ENCODE measurements at places on chromosomes 16 and 17.

GRCh38 chr17:50863221-50863843 lies 2.8 kb downstream of the TOB1 start:
- DNase-seq: no peak

DNA sequence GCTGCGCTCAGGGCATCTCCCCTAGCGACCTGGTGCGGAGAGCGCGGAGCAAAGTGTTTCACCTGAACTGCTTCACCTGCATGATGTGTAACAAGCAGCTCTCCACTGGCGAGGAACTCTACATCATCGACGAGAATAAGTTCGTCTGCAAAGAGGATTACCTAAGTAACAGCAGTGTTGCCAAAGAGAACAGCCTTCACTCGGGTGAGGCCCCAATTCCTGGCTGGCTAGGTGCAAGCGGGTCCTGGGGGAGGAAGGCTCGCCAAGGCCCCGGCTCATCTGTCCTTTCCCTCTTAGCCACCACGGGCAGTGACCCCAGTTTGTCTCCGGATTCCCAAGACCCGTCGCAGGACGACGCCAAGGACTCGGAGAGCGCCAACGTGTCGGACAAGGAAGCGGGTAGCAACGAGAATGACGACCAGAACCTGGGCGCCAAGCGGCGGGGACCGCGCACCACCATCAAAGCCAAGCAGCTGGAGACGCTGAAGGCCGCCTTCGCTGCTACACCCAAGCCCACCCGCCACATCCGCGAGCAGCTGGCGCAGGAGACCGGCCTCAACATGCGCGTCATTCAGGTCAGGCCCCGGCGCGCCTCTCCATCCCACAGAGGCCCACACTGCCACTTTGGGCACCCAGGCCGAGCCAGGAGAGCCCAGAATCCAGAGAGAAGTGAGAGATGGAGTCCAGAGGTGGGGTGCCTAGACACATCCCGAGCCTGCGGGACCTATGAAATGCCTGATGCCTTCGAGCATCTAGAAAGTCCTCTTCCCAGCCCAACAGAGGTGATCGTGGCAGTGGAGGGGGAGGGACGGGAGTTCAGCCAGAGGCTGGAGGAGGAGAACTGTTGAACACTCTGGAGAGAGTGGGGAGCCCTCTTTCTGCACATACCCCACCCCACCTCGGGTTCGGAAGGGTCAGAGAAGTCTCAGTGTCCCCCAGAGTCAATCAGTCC lies 3.3 kb downstream of the LHX1 start:
- DNase-seq: no peak

DNA sequence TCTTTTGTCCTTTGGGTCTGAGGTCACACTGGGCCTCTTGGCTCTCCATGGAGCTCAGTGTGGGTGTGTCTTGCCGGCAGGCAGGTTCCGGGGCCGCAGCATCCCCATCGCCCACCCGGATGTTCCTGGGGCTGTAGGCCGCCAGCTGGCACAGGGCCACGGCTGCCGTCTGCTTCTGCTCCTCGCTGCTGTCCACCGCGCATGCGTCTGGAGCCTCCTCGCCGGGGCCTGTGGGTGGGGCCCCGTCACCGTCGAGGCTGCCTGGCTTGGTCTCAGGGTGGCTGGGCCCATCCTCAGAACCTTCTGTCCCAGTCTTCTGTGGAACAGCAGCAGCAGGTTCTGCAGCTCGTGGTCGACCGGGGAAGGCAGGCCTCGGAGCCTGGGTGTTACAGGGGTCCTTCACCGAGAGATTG lies 9.6 kb downstream of the ZNF750 start:
- no peak for DNase-seq

DNA sequence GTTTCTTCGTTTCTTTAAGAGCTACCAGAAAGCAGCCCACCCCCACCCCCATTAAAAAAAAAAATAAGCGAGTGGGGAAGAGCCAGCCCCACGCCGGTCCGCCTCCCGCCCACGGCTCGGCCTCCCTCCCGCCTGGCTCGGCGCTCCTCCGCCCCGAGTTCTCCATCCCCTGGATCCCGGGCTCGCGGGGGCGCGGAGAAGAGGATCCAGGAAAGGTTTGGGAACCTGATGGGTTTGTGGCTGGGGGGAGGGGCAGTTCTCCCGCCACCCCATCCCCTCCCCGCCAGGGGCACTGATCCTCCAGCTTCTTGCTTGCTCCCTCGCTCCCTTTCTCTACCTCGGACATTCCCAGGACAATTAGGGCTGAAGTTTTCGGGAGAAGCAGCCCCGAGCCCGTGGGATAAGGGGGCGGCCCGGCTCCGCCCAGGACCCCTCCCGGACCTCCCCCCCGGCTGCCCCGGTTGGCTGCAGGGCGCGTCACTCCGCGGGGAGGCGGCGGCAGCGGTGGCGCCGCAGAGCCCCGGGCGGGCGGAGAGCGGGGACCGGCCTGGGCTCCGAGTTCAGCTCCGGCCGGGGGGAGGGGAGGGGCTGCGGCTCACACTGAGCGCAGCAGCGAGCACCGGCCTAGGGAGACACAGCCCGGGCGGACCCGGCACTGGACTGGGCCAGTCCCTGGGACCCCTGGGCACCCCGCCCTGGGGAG lies 1.0 kb upstream of the SALL1 start:
- no peak for DNase-seq

DNA sequence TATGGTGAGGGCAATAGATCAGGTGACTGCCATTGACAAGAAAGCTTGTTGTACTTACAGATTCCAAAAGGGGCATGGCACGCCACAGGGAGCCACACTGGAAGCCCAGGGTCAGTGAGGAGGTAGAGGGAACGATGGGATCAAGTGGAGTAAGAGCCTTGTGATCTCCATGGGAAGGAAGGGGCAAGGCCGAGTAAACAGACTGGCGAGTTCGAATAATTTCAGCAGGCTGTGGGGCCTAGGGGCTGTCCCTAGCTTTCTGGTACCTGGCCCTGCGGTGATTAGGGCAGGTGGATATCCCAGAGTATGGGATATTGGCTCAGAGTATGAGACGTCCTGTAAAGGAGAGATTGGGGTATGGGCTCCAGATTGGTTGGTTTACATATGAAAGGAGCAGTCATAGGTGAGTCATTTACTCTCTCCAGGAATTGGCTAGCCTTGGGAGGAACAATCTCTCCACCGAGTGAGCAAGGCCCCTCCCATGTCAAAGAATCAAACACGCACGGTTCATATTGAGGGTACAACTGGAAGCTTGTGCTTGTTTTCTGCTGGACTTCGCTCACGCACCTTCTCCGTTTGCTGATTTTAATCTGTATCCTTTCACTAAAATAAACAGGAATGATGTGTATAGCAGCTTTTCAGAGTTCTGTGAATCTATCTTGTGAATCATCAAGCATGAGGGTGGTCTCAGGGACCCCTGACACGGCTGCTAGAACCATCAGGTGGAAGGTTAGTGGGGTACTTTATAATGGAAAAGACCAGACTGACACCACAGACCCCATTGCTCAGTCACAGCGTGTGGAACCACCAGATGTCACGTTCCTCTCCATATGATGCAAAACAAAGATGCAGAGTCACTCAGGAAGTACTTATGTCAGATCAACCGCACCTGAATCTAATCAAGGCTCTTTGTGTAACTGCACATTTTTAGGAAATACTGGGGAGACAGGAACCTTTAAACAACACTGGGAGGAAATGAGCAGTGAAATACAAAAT lies 27.9 kb downstream of the GABARAPL2 start:
- DNase-seq: no peak

- no peak for DNase-seq
Observed at GRCh38 chr16:78277321-78278055, 178.0 kb downstream of the WWOX start.

DNA sequence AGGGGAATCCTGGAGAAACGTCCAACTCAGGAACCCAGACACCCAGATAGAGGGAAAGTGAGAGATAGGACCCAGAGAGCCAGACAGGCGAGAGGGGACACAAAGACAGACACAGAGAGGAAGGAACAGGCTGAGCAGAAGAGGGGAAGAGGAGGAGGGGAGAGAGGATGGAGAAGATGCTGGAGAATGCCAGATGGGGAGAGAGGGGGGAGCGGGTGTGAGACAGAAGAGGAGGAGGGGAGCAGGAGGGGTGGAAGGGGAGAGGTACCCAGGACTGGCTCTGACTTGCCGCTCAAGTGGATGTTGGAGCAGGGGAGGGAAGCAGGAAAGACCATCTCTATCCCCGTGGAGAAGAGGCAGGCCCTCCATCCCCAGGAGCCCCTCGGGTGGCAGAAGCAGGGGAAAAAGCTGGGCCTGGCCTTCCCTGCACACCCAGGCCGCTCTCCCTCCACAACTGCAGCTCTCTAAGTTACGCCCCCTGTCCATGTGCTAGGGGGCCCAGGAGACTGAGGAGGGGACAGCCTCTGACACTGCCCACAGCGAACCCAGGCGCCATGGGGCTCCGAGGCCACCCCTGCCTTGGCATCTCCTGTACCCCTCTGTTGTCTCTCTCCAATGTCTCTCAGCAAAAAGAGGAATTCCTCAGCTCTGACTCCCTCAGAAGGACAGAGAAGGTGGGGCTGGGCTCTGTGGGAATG lies 4.8 kb downstream of the PPP1R9B start:
- DNase-seq: no peak

DNA sequence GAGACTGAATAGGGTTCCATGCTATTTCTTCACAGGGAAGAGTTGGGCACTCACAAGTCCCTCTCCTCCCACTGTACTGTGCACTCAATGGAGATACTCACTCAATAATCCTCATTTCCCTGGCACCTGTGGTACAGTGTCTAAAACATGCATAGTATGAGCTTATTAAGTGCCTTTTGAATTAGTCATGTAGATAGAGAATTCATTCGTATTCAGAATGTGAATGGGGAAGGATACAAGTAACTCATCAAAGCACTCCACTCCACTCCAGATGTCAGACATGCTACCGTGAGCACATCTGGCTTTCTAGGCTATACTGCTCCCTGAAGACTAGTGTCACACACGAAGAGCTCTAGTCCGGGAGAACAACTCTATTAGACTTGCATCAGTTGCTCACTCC lies 6.3 kb downstream of the C17orf75 start:
- DNase-seq: no peak

GRCh38 chr17:16418685-16419068 lies 3.3 kb downstream of the TRPV2 start:
- no peak for DNase-seq

GRCh38 chr17:45333702-45334092 lies 16.9 kb upstream of the MAP3K14 start:
- DNase-seq: no peak

- no peak for DNase-seq
Observed at GRCh38 chr16:71853413-71853812, 7.6 kb downstream of the ATXN1L start.

- no peak for DNase-seq
Observed at GRCh38 chr16:58510776-58511628, 4.3 kb upstream of the SETD6 start.

DNA sequence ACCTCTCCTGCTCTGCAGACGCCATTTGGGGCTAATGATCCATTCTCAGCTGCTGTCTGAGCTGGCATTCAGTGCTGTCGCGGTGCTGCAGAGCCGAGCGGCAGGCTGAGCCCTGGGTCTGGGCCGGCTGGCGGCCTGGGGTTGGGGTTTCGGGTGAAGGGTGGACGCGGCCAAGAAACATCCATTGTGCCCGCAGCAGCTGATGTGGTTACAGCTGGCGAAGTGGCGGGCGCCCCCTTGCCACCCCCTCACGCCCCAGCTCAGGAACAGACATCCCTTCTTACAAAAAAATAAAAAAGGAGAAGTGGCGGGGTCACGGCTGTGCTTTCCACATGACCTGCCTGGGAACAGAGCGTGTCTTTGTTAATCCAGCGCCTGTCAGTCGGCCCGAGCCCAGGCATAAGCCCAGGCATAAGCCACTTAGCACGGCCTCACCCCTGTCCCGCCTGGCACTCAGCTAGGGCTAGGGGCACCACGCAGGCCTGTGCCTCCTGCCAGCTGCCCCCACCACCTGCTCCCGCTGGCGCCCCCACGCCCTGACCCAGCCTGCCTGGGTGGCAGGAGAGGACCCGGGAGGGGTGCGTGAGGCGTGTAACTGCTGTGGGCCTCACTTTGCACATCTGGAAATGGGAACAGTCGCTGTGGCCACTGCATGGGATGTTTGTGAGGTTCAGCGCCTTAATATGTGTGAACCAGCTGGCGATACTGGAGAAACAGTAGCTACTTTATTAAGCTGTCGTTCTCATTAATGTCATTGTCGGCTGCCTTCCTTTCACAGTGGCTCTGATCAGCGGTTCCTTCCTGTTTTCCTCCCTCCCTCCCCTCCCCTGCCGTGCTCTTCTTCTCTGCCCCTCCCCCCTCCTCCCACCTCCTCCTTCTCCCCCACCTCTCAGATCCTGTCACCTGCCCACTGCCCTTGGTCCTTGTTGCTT lies 197.7 kb upstream of the CIBAR2 start:
- no peak for DNase-seq

- DNase-seq: no peak
Observed at GRCh38 chr17:35981246-35981645, at the start of gene CCL16. TSS of gene CCL16 (minus strand) at chr17:35981497. CDS start at chr17:35981420, 77 bp downstream.

DNA sequence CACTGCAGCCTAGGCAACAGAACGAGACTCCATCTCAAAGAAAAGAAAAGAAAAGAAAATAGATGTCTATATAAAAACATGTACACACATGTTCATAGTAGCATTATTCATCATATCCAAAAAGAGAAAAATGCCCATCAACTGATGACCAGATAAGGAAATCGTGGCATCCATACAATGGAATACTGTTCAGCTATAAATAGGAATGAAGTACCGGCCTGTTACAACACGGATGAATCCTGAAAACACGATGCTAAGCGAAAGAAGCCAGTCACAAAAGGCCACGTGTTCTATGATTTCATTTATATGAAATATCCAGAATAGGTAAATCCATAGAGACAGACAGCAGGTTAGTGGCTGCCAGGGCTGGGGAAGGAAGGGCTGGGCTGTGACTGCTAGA lies 65.8 kb downstream of the TBC1D16 start:
- no peak for DNase-seq

GRCh38 chr16:87535855-87536794 lies 43.3 kb upstream of the ZCCHC14 start:
- DNase-seq: no peak

GRCh38 chr16:68894714-68895113 lies 51.4 kb downstream of the TANGO6 start:
- DNase-seq: no peak

DNA sequence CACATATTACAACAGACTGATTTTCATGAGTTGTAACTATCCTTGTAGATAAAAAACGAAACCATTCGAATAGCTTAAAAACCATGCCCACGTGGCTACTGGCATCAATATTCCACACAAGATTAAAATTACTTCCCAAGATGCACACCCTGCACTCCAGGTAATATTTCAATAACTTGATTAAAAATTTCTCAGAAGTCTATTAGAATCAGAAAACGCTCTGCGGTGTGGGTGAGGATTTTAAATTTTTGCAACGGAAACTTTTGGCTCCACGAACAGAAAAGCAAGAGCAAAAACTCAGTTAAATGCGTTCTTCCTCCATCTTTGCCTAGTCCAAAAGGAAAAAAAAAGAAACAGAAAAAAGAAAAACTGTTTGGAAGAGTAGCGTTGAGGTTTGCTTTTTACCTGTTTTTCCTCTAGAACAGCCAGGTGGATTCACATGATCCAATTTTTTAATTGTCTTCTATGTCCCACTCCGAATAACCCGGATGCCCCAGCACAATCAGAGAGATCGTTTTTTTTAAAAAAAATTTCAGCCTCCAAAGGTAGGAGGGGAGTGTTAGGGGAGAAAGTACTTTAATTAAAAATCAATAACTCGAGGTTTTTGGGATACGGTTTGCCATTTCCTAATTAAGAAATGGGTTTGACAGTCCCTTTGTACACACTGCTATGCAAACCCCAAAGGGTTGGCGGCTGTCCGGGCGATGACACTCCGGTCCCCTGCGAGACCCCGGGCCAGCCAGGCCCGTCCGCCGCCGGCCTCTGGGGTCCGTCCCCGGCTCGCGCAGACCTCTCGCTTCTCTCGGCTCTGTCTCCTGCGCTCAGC lies 708 bp upstream of the NFAT5 start:
- peak; percentile 5 for DNase-seq
